ENCODE measurements at places on chromosomes 16 and 17. TPM values are rescaled to one million over a fixed set of nuclear protein-coding genes. Genes with fewer than 3 reads are reported as not detected.

DNA sequence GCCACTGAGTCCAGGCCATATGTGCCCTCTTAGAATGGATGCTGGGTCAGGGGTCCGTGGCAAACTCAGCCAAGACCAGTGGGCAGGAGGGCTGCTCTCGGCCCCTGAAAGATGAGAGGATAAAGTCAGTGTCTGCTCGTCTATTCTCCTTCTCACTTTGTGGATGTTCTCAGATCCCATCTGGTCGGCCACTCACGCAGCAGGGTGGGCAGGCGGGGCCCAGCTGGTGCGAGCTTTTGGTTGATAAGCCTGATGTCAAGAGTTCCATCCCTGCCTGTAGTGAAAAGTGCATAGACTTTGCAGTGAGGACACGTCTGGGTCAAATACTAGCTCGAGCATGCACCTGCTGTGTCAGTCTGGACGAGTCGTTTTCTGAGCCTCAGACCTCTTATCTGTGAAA, 556.2 kb upstream of the EEF2KMT start:
- no peak for DNase-seq

DNA sequence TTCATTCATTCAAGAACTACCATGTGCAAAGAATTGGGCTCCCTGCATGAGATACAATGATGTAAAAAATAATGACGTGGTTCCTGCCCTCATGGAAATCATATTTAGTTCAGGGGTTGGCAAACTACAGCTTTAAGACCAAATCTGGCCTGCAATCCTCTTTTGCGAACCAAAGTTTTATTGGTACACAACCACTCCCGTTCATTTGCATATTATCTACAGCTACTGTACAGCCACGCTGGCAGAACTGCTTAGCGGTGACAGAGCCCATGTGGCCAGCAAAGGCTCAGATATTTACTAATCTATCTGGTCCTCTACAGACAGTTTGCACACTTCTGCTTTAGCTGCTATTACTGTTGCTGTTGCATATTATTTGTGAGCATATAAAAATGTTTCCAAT, 167.7 kb downstream of the XYLT1 start:
- DNase-seq, result no peak

GRCh38 chr16:27762441-27762840, 212.5 kb downstream of the KATNIP start:
- DNase-seq, result peak; percentile 94

DNA sequence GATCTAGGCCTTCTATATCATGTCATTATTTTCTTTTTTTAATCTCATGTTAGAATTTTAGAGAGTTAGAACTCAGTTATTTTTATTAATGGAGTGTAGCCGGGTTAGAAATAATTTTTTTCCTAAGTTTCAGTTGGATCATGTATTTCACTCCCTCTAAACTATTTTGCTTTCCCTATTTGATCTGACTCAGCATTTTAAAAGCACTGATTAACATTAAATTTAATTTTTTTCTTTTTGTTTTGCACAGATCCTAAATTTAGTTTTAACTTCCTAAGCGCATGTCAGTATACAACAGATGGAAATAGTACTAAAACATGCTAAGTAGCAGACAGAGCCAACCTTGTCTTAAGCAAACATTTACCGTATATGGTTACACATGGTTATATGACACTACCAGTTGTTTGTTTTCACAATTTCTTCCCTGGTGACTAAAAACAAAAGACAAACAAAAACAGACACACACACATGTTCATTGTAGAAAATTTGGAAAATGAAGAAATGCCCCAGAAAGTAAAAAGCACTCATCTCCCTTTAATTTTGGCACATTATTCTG, 33.6 kb upstream of the RAB11FIP4 start:
- DNase-seq, result no peak

DNA sequence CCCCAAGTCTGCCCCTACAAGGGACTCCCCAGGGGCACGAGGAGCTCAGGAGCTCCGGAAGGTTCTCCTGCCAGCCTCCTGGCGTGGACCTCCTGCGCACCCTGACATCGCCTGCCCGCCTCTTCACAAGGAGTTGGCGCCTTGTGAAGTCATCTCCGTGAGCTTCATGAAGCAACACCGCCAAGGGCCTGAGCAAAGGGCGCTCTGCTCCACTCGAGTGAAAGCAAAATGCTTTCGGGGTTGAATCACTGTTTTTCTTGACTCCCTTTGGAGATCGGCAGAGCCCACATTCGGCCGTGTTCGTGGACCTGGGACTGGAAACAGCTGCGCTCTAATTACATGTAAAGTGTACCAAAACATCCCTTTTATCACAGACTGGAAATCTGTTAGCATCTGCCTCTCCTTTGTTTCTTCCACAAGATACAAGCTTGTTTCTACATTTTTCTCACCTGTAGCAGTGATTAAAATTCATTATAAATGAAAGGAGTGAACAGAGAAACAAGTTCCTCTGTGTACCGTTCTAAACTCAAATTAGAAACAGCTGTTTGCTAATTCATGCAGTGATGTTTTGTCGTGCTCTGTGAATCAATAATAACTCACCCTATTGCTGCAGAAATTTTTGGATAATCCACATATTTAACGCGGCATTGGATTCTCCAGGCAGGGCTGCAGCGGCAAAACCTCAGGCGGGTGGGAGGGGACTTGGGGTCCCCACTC, 203.3 kb downstream of the ZNF423 start:
- DNase-seq, result peak; percentile 79

DNA sequence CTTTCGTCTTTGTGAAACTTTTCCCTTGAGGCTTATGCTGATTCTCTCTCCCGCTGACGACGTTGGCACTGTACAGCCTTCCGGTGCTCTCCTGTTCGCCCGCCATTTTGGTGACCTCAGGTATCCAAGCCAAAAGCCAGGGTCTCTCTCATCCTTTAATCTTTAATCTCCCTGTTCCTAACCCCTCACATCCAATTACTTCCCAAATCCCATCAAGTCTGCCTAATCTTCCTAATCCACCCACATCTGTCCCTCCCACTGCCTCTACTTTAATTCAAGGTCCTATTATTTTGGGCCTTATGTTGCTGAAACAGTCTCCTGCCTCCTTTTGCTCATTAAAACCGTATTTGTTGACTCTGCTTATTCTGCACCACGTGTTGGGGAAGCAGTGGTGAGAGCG, 7.3 kb downstream of the WRAP53 start:
- DNase-seq, result no peak

- no peak for DNase-seq
Measured at GRCh38 chr16:77894162-77894561, 105.8 kb downstream of the VAT1L start.

DNA sequence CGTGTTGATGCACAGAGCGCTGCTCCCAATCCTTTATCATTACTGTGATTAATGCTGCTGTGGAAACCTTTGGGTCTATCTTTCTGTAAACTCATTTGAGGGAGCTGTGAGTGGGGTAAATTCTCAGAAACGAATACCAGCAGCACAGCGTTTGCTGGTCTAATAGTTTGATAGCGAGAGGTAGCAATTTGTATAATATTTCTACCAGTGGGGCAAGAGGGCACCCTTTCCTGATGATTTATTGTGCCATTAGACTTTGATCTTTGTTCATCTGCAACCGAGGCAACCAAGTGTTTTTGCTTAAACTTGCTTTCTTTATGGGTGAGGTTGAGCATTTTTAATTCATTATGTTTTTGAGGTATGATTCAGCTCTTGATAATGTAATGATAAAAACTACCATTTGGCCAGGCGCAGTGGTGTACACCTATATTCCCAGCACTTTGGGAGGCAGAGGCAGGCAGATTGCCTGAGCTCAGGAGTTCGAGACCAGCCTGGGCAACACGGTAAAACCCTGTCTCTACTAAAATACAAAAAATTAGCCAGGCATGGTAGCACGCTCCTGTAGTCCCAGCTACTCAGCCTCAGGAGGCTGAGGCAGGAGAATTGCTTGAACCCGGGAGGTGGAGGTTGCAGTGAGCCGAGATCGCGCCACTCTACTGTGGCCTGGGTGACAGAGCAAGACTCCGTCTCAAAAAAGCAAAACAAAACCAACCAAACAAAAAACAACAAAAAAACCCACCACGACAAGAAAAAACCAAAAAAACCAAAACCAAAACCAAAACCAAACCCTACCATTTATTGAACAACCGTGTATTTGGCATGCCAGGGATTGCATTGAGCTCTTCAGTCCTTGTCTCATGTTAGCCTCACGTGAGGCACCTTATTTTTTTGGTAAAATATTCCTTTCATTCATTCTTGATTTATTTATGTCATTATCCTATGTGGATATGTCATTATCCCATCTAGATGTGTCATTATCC, 81.5 kb downstream of the PLCG2 start:
- DNase-seq, result no peak

DNA sequence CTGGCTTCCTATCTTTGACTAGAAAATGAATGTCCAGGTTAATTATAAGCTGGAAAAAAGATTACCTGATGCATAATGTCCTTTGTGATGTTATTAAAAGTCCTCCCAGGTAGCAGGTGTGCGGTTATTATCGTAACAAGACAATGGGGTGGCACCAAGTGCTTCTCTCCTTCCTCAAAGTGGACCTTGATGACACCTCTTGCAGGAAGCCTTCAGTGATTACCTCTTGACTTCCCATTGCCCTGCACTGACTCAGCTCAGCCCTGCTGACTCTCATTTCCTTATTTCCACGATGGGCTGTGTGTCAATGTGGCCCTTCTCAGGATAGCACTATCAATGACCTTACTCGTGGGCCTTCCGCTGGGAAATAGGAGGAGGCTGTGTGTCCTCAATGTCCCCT, 477.4 kb upstream of the CCL2 start:
- DNase-seq, result no peak

- no peak for DNase-seq
Measured at GRCh38 chr17:41538565-41538991, 10.5 kb upstream of the KRT19 start.

GRCh38 chr16:49936791-49937190, 80.9 kb upstream of the ZNF423 start:
- no peak for DNase-seq

GRCh38 chr17:5513628-5514027, 27.3 kb downstream of the MIS12 start:
- no peak for DNase-seq

DNA sequence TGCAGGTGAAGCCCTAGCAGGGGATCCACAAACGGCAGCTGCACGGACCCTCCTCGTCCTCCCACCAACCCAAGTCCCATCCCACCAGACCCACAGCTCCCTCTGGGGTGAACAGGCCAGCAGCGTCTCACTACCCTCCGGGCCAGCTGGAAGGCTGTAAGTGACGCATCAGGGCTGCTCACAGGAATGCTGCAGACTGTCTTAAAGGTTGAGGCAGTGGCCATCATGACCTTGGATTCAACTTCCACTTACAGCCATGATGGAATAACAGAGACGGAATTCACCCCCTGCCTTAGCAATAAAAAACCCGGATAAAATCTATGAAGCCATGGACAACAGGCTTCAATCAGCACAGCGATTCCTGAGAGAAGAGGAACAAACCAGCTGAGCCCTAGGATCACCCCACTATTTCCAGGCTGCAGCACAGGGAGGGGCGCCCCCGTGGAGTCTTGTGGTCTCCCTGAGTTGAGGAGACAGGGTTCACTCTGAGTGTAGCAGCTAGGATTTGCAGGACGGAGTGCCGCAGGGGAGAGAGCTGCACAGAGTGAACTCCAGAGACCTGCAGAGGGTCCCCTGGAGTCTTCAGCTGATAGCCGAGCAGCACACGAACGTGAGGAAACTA, 10.5 kb downstream of the FAM83G start:
- DNase-seq, result no peak

- DNase-seq, result no peak
Measured at GRCh38 chr17:6358131-6358530, 76.8 kb downstream of the AIPL1 start.

- no peak for DNase-seq
Measured at GRCh38 chr17:22669721-22670120, 977.4 kb downstream of the KCNJ18 start.

DNA sequence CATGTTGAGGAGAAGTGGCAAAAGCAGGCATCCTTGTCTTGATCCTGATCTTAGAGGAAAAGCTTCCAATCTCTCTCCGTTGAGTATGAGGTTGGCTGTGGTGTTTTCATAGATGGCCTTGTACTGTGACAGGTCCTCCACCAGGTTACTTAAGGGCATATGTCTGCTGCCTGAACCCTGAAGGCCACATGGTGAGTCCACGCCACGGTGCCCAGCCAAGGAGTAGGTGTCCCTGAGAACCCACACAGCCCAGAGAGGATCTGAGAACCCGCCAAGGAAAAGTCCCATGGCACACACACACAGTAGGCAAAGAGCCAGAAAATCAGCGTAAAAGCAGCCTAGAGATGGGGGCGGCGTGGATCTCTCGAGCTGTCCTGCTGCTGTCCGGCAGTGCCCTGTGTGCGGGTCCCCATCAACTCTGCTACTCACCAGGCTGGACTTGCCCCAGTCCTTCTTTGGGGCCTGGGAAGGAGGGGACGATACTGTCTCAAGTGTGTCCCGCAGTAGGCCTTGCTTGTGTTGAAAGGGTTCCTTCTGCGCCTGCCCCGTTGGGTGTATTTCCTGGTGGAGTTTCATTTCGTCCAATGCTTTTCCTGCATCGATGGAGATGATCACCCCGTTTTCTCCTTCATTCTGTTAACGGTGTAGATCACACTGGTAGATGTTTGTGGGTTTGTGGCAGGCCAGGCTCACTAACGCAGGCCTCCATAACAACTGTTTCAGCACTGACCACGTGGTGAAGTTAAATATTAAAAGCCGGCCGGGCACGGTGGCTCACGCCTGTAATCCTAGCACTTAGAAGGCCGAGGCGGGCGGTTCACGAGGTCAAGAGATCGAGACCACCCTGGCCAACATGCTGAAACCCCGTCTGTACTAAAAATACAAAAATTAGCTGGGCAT, 90.8 kb upstream of the DNAH17 start:
- DNase-seq, result no peak

DNA sequence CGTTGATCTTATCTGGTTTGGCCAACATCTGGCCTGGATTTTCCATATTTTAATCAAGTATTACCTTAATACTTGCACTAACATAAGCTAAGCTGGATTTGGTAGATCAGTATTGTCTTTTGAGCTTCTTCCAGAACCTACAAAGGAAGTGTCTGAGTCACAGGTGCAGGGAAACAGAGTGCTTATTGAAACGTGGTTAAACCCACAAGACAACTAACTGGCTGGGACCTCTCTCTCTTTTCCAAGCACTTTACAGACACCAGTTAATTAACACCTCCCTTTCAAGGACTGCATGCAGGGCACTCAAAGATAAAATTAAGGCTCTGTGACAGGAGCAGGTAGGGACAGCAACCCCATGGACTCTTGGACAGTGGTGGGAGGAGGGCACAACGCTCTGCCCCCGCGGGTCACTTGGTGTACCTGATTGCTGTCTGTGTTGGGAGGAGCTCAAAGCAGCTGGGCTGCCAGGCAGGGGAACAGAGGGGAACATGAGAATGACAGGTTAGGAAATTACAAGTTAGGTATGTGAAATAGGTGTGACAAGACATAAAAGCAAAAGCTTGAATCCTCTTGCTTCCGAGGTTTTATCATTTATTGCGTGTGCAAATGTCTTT, 133.7 kb upstream of the MON1B start:
- DNase-seq, result no peak

DNA sequence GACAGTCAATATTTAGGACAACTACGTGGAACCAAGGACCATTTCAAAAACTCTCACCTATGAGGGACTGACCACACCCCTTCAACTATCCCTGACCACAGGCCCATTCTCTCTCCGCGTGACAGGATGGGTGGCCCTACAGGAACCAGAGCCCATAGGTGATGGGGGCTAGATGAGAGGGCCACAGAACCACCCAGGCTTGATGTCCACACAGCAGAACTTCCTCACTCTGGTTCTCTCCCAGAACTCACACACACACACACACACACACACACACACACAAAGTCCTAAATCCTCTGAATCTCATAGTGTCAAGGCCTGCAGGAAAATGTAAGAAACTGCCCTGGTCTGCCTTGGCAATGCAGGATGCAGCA, 1.5 kb downstream of the ZNF319 start:
- DNase-seq, result no peak

Gene KRTAP1-5
- total RNA-seq, result not detected

Gene LGALS9
- 9.4 TPM for total RNA-seq

Gene CBFA2T3
- 2.2 TPM for total RNA-seq

Gene EVPL
- not detected for total RNA-seq
